ENCODE measurements at places on chromosomes 1 and 21.

- no peak for DNase-seq
Observed at GRCh38 chr1:210117681-210118170, 114.9 kb upstream of the SERTAD4 start.

GRCh38 chr1:81717230-81717629, 83.5 kb upstream of the ADGRL2 start:
- no peak for DNase-seq

DNA sequence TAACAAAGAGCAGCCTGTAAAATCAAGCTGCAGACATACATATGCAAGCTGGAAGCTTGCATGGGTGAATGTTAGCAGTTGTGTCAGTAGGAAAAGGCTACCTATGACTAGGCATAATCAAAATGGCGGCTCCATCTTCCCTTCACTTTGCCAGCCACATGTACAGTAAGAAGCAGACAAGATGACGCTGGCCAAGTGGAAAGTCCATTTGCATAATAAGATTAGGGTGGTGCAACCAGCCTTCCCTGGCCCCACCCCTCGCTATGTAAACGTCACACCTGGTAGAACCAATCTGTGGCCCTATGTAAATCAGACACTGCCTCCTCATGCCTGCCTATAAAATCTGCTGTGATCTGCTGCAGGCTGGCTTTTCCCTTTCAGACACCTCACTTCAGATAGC, 171.9 kb upstream of the USP25 start:
- peak; percentile 9 for DNase-seq

- DNase-seq: peak; percentile 26
Observed at GRCh38 chr1:209030454-209031167, 552.9 kb upstream of the CAMK1G start.

- no peak for DNase-seq
Observed at GRCh38 chr21:38282921-38283320, 26.1 kb downstream of the KCNJ15 start.

Measured in NCI-H1930 (cell line).